ENCODE measurements at places on chromosomes 4 and X. TPM values are rescaled to one million over a fixed set of nuclear protein-coding genes. Genes with fewer than 3 reads are reported as not detected.

The SH3D19 gene
- total RNA-seq: 25.1 TPM

The CLDN34 gene
- 0.33 TPM for total RNA-seq

The AKAP14 gene
- total RNA-seq: not detected

The TLR1 gene
- not detected for total RNA-seq

The ABCD1 gene
- 6.0 TPM for total RNA-seq

The FAM50A gene
- total RNA-seq: 69.0 TPM

The THOC2 gene
- total RNA-seq: 91.1 TPM

The F11 gene
- total RNA-seq: not detected

The C4orf50 gene
- 0.02 TPM for total RNA-seq

The GUCY1A1 gene
- total RNA-seq: 0.75 TPM

The TMEM33 gene
- 74.7 TPM for total RNA-seq

The FAT1 gene
- total RNA-seq: 130 TPM

The RPL36A gene
- total RNA-seq: 347 TPM

The NSUN7 gene
- 4.7 TPM for total RNA-seq

The PALLD gene
- 58.7 TPM for total RNA-seq

The P2RY10 gene
- total RNA-seq: not detected

The TCEAL3 gene
- 10.0 TPM for total RNA-seq

The NLRP2B gene
- total RNA-seq: not detected

The TSPAN7 gene
- 9.7 TPM for total RNA-seq

The PTTG2 gene
- not detected for total RNA-seq

The RAB41 gene
- total RNA-seq: not detected

The FAM236C gene
- total RNA-seq: not detected

The FOXR2 gene
- not detected for total RNA-seq

The KIF4A gene
- total RNA-seq: 58.5 TPM

The RBM47 gene
- total RNA-seq: 0.48 TPM

The PASD1 gene
- not detected for total RNA-seq

The AFP gene
- total RNA-seq: not detected

The SATL1 gene
- 0.18 TPM for total RNA-seq

The PDE5A gene
- total RNA-seq: 13.9 TPM

The ADGRL3 gene
- total RNA-seq: 34.5 TPM

The MAGIX gene
- 1.4 TPM for total RNA-seq

The RTL9 gene
- total RNA-seq: 0.37 TPM

The INPP4B gene
- 7.0 TPM for total RNA-seq

The CSAG1 gene
- not detected for total RNA-seq

The XPNPEP2 gene
- 0.32 TPM for total RNA-seq

The MTM1 gene
- 7.9 TPM for total RNA-seq

The TMEM35A gene
- 9.1 TPM for total RNA-seq

Data from neural crest cell (in vitro differentiated cells).